Left kidney (tissue), 8 donors: ENCODE measurements at places on chromosomes 7 and 10. TPM values are rescaled to one million over a fixed set of nuclear protein-coding genes. Genes with fewer than 3 reads are reported as not detected.

The OR6B1 gene
- not detected for polyA plus RNA-seq

The PIK3AP1 gene
- polyA plus RNA-seq = 4.5 TPM

The CDNF gene
- polyA plus RNA-seq = 3.6 TPM

The HMX2 gene
- 0.75 TPM for polyA plus RNA-seq

The DOCK4 gene
- polyA plus RNA-seq = 30.4 TPM

The EBF3 gene
- 2.7 TPM for polyA plus RNA-seq

The ASNS gene
- 37.2 TPM for polyA plus RNA-seq

The WDR11 gene
- polyA plus RNA-seq = 89.3 TPM

The NUTM2A gene
- 3.6 TPM for polyA plus RNA-seq

The ZNF248 gene
- polyA plus RNA-seq = 47.3 TPM
